Astrocyte of the spinal cord (primary cell): ENCODE measurements at places on chromosomes 6 and 20.

DNA sequence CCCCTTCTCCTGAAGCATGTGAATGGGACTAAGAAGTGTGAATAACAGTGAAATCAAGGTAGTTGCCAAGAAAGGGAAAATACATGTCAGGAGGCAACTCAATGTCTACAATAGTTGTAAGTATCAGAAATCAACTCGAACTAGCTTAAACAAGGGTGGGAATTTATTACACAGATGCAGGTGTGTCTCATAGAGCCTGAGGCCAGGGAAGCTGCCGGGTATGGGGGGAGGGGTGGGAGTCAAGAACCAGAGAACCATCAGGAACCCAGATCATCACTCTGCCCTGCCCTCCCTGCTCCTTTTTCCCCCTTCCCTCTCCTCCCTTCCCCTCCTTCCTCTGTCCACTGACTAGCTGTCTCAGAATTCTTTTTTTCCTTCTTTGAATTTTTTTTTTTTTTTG, 34.9 kb upstream of the BMP6 start:
- no peak for DNase-seq

DNA sequence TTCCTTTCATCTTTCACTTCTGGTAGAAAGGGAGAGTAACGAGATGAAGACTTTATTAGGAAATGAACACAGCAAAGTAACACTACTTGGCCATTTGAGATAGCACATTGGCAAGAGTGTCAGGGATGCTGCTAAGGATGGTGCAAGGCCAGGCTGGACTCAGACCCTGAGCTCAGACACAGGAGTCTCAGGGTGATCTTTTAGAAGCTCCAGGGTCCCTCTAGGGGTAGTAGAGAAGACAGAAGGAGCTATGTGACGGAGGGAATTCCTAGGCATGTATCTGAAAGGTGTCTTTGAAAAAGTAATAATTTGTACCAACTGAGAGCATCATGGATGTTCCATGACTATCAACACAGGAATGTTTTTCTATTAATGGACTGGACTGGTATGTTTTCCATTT, 436.5 kb downstream of the DHX35 start:
- no peak for DNase-seq

DNA sequence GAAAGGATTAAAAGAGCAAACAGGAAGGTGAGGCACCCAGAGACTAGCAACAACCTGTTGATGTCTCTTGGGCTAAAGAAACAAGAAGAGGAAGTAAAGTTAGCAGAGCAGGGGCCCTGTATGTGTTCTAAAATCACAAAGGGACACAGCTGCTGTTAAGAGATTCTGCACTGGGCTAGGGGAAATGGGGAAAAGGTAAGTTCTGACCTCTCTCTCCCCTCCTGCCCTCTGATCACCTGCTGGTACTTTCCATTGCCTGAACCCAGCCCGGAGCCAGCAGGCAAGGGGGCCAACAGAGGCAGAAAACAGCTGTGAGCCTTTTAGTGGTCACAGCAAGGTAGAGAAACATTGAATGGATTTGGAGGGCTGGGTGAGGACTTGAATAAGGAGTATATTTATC, 13.5 kb upstream of the CNR1 start:
- DNase-seq, result no peak

DNA sequence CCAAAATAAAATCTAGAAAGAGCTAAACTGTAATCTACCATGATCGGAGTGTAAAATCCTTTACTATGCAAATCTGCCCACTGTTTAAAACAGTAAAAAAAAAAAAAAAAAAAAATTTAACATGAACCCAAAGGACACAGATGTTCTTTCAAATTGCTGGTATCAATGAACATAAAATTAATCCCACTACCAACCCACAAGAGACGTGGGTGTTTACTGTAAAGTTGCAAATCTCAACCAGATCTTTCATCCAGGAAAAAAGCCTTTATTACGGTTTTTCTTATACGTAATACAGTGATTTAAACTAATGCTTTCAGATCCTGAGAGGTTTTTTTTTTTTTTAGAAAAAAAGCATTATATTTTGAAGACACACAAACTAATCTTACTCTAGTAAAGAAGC, 2.5 kb downstream of the CDK19 start:
- no peak for DNase-seq

DNA sequence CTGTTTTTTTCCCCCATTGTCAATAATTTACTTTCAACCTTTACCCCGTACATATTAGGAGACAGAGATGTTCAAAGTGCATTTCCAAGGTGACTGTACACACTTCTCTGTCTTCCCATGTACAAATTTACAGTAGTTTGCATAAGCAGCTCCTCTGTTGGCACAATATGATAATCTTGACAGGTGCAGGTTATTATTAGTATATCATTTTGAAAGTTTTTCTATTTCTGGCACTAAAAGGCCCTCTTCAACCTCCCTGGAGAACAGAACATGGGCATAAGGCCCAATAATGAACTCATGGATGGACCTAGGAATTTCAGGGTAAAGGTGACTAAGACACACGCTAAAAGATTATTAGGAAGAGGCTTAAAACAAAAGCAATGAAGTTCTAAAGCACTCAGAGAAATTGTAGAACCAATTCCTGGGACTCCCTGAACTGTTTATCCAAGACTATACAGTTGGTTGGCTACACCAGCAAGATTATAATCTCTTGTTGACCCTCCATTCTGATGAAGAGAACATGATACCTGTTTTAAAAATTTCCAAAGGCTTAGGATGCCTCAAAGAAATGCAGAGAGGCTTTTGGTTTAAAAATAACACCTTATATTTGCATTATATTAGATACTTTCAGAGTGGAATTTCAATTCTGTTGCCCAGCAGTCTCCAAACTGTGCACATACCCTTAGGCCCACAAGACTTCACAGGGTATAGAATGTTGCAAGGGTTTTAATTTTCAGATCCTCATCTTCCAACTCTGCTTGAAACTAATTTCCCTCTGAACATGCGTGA, 1.1 kb downstream of the AIG1 start:
- no peak for DNase-seq

- DNase-seq, result peak; percentile 19
Observed at GRCh38 chr6:89281779-89282246, 33.3 kb downstream of the GABRR2 start.

DNA sequence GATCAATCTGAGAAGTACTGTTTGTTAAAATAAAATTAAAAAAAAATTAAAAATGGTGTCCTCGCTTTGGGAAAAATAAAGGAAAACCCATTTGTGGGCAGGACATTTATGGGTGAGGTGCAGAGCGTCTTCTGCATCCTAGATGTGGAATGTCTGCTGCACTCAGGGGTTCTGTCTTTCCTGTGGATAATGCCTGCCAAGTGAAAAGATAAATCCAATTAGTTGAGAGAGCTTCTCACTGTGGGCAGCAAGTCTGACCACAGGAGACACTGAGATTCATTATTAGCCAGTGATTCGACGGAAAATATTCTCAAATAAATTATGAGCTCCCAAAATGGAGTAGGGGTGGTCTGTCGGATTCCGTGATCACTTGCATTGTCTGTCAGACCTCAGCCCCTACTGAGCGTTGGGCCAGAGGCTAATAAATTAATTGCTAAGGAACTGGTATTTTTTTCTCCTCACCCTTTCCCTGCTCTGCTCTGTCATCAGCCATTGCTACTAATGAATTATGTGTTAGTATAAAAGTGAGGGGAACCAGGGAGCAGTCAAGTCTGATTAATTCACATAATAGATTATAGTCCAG, 10.0 kb downstream of the GMPR start:
- DNase-seq, result no peak

DNA sequence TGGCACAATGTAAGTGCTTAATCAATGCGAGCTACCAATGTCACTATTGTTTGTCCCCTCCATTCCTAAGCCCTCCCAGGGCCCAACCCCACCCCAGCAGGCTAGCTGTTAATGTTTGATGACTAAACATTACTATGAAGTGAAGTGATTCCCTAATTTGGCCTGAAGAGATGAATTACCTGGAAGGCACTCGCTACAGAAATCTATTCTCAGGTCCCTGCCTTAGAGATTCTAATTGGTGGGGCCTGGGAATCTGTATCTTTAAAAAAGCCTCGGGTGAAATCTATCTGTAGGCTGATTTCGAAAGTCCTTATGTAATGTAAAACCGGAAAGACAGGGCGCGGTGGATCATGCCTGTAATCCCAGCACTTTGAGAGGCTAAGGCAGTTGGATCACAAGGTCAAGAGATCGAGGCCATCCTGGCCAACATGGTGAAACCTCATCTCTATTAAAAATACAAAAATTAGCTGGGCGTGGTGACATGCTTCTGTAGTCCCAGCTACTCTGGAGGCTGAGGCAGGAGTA, 16.9 kb upstream of the SNAI1 start:
- DNase-seq, result no peak

DNA sequence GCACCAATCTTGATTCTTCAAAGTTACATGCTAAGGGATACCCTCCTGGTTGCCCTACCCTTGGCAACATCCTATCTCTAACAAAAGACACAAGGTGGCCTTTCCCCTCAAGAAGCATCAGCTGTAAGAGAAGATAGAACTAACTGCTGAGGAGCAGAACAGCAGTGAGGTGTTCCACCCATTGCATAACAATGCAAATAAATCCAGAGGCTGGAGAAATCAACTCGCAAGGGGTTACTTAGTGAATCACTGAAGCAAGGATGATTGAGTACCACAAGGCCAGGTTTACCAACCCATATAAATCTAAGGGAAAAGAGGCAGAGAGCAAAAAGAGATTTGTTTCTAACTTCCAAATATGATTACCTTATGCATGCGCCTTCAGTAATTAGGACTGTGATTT, 36.7 kb downstream of the F13A1 start:
- DNase-seq, result no peak

DNA sequence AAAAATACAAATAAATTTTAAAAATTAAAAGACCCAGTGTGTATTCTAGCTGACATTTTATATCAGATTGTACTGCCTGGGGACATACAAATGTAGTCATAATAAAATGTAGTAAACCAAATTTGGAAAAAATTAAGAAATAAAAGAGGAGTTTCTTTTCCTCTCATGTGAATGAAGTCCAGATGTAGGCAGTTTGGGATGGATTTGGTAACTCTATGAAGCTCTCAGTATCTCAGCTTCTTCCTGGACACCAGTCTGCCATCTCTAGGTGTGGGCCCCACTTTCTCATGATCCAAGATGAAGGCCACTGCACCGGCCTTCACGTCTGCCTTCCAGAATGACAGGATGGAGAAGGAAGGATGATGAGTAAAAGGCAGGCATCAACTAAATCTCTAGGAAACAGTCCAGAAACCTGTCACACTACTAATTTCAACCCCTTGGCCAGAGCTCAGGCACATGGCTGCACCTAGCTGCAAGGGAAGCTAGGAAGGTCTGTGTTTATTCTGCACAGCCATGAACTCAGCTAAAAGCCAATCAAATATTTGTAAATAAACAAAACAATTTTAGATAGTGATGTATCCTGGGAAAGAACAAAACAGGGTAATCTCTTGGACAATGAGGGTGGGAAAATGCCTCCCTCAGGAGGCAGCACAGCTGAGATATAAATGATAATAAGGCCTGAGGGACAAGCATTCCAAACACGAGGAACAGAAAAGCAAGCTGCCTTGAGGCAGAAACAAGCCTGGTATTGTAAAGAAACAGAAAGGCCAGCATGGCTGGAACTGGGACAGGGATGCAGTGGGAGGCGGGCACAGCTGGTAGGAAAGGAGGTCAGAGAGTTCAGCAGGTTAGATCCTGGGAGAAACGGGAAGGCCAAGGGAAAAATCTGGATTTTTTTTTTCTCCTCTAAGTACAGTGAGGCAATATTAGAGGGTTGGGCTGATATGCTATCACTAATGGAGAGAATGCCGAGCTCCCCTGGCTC, 88.5 kb upstream of the PTPN1 start:
- no peak for DNase-seq

GRCh38 chr6:136962661-136963060, 40.6 kb downstream of the SLC35D3 start:
- no peak for DNase-seq

- DNase-seq, result no peak
Observed at GRCh38 chr6:159121486-159121885, 47.7 kb upstream of the FNDC1 start.

DNA sequence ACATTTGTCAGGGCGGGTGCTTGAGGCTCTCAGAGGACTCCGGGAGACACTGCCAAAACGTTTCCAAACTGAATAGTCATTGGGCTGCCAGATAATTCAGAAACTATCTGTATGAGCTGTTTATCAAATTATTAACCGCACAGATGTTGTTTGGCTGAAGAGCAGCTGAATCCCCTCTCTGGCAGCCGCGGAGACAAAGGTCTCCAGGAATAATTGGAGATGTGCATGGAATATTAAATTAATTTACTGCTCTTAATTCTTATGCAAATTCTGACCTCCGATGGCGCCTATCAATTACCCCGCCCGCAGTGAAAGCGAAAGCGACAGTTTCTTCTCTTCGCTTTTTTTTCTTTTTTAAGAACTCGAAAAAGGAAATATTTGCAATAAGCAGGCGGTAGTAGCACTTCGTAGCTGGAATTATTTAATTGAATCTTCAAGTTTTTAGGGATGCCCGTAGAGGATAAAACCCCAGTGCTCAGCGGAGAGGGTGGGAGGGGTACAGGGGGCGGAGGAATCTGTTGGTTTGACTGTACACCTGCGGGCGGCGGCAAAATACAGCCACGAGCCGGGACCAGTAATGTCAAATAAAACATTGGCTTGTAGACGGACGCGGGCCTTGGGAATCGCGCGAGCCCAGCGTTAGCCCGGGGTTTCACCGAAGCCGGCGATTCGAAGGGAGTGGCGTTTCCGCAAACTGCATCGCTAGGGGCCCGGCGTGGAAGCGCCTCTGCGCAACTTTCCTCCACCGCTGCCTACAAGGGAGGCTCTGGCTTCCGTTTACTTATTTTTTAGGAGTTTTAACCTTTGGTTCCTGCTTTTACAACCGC, 6.2 kb downstream of the LINC00237 start:
- no peak for DNase-seq

GRCh38 chr6:84902354-84902928, 138.0 kb upstream of the TBX18 start:
- no peak for DNase-seq

- no peak for DNase-seq
Observed at GRCh38 chr6:46366190-46366900, 124.9 kb downstream of the RCAN2 start.

GRCh38 chr20:8994045-8994444, 74.8 kb upstream of the PLCB4 start:
- DNase-seq, result no peak

DNA sequence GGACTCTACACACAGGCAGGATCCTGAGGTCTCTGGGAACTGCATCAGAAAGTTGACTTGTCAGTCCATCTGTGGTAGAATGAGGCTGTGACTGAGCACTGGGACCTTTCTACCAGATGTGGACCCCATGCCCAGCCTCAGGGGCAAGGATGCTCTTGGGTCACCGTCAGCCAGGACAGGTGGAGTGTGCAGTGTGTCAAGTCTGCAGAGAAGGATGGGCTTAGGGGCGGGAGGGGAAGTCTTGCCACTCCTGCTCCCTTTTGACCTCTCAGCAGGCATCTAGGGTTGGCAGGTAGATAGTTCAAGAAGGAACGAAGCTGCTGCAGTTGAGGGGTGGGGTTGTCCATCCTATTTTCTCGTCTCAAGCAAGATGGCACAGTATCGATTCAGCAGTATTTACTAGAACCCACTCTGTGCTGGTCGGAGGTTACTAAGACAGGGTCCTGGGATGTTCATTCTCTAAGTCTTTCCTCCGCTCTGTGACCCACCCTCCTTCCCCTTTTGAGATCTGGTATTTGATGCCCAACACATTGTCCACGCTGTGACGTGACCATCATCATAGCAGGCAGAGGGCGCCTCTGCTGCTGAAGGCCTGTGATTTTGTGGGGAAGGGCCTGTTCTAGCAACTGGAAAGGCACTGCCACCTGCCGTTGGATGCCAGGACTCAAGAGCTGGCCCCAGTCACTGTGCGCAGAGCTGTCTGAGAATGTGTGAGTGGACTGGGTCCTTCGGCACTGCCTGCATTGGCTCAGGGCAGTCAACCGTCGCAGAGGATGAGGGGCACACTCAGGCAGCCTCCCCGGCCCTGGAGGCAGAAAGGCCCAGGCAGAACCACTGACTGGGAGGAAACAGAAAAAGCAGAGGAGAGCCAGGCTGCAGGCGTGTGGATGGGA, 23.2 kb downstream of the RBCK1 start:
- peak; percentile 68 for DNase-seq
